Peyer's patch (tissue), 4 donors: ENCODE measurements at places on chromosomes 5 and 9.

DNA sequence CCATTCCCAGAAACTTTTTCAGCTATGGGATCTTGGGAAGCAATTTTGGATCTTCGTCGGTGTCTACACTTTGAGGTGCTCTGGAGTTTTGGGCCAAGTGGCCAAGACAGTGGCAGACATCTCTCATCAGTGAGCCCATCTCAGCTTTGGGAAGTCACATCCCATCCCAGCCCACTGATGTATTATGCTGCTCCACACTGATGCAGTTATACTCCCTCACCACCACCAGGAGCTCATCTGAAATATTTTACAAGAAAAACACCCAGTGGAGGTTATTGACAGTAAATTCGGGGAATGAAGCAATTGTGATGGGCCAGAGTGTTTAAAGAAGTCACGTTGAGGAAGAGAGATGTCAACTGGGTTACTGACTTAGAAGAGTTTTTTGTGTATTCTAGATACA lies 378.0 kb downstream of the KDM4C start:
- DNase-seq, result no peak

- DNase-seq, result no peak
Observed at GRCh38 chr9:93471124-93471523, 17.7 kb upstream of the FAM120AOS start.

DNA sequence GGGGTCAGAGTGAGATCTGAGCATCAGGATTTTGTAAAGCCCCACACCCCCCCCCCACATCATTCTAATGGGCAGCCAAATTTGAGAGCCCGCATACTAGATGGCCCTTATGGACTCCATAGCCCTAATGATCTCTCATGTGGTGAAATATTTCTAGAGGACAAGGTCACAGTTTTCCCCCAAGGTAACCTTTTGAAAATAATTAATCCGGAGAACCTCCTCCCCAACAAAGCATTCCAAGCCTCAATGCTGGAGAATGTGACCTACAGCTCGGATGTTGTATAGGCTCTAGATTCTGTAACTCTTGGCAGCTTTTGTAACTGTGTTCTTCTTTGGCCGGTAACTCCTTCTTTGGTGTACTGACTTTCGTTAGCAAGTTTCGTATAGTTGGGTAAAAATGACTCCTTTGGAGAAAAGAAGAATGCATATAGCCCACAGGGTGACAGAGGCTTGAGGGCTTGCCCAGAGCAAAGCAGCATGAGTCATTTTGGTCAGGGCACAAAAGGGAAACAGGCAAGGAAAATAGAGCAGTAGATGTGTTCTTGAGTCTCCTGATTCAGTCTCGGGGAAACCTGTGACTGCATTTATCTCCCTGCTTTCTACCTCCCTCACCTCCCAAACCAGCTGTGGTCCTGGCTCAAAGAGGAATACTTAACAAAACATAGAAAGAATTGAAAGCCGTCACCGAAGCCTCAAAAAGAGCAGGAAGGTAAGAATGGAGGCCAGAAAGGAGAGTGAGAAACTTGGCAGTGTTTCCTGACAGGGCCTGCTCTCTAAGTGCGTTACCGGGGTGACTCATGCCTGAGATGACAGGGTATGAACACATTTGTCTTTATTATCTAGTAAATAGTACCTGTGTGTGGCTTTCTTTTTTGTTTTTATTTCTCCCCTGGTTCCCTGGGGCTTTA lies 6.6 kb upstream of the XPA start:
- peak; percentile 61 for DNase-seq

DNA sequence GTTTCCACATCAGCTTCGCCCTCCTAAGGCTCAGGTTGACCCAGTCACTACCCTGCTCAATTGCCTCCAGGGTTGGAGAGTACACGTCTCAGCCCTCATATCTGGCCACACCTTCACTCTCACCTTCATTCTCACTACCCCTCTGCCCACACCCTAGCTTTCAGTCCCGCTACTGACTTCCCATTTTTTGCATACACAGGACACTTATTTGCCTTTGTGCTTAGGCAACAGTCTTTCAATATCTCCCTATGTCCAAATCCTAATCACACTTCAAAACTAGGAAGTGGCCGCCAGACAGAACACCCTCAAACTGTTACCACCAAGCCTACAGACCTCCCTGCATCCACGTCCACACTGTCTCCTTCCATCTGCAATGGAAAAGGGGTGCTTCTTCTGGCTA lies 10.9 kb downstream of the MCTP1 start:
- DNase-seq, result no peak
